Activated CD4-positive, alpha-beta T cell treated with anti-CD3 and anti-CD28 coated beads for 24 hours (primary cell): ENCODE measurements at places on chromosomes 5 and 9.

DNA sequence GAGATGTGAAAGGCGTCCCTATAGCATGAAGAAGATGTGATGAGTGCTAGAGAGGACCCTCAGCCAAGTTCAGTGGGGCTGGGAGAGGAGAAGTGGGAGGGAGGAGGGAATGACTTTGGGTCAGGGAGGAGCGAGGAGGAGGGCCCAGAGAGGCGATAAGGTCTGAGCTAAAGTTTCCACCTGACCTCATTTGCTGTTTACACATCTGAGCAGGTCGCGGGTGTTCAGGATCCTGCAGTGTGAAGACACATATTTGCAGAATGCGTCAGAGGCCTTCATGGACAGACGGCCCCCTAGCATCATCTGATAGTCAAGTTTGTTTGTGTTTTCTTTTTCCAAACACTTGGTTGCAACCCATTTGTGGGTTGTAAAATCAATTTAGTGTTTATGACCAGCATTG is 18.9 kb upstream of the IGFBPL1 start:
- DNase-seq = no peak

GRCh38 chr9:34610434-34611206 is 1.3 kb downstream of the RPP25L start:
- DNase-seq = no peak

- no peak for DNase-seq
Observed at GRCh38 chr9:133506653-133507038, 18.1 kb downstream of the MYMK start.

- no peak for DNase-seq
Observed at GRCh38 chr5:60961685-60962084, 16.7 kb downstream of the NDUFAF2 start.

DNA sequence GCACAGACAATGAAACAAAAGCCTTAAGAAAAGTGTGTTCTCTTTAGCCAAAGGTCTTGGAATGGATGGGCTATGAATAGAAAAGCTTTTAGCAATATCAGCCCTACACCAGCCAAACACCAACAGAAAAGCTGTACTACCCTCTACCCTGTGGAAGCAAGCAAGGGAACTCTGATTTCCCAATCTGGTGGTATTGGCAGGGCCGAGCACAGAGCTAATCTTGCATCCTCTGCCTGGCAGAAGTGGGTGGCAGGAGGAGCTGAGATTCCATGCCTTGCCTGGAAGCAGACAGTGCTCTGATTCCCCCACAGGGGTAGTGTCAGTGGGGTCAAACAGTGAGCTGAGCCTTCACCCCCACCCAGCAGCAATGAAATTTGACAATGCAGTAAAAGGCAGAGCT is 29.6 kb upstream of the ZNF782 start:
- DNase-seq = no peak

- DNase-seq = no peak
Observed at GRCh38 chr9:129987047-129987446, 55.9 kb downstream of the FNBP1 start.

DNA sequence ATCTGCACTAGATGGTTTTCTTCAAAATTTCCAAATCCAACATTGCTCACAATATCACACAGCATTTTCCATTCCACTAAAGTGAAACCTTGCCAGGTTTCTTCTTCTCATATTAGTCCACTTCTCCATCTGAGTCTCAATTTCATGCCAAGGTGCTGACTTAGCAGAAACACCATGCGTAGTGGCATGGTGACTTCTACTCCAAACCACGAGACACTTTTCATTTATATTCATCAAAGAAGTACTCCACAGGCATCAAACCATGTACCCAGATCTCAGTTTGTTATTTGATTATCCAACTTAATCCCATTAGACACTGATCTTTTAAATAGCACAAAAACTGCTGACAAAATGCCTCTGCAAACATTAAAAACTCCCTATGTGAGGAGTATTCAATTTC is 233.4 kb upstream of the ITGA1 start:
- no peak for DNase-seq

DNA sequence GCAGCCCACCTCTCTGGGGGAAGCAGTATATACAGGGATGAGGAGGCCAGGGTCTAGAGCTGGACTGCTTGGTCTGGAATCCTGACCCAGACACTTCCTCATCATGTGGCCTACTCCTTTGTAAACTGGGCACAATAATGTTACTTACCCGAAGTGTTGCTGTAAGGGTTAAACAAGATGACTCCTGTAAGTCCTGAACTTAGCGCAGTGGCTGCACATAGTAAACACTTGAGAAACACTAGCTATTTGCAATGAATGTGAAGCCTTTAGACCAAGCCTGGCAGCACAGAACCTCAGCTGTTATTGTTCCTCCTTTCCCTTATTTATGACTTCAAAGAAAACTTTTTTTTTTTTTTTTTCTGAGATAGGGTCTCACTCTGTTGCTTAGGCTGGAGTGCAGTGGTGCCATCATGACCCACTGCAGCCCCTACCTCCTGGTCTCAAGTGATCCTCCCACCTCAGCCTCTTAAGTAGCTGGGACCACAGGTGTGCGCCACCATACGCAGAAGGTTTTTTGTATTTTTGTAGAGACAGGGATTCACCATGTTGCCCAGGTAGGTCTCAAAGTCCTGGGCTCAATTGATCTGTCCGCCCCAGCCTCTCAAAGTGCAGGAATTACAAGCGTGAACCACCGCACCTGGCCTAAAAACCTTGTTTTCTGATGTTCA is 96.2 kb upstream of the IL6ST start:
- no peak for DNase-seq

DNA sequence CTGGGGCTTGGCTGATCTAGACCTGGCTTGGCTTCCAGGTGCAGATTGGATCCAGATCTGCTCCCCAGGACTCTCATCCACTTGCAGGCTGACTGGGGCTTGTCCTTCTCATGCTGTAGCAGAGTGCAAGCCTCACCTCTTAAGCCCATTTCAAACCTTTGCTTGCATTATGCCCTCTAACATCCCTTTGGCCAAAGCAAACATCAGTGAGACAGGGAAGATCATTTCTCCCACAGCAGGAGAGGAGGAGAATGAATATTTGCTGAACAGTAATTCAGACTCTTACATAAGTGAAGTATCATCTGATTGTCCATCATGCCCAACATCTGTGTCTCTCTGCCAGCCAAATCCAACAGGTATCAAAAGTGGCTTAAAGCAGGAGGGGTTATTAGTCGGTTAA is 194.9 kb downstream of the C9orf152 start:
- DNase-seq = no peak

DNA sequence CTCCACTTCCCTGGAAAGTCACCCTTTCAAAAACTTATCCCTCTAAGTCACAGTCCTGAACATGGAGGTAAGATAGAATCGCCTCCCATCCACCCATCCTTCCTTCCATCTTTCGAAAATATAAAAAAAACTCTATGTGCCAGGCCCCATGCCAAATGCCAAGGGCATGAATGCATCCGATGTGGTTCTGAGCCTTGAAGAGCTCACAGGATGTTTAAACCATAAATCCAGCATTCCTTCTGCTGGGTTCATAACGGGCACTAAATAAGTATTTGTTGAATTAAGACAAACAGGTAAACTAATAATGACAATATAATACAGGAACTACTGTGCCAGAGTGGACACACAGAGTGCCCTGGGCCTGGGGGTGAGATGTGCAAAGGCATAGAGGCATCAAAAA is 147.3 kb downstream of the TTLL11 start:
- no peak for DNase-seq

DNA sequence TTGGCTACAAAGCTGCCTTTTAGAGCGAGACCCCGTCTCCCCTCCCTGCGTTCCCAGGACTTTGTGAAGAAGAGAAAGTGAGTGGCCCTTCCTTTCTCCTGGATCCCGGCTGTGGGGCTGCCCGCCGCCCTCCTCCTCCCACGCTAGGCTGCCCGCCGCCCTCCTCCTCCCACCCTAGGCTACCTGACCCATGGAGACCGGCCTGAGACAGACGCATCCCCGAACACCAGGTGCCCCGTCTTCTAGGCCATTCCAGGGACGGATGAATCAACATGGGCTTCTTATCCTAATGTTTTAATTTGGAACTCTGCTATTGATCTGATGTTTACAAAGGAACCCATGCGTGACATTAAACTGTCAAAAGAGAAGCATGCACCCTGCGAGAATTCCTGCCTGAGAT is 117.3 kb upstream of the LPCAT1 start:
- DNase-seq = no peak

DNA sequence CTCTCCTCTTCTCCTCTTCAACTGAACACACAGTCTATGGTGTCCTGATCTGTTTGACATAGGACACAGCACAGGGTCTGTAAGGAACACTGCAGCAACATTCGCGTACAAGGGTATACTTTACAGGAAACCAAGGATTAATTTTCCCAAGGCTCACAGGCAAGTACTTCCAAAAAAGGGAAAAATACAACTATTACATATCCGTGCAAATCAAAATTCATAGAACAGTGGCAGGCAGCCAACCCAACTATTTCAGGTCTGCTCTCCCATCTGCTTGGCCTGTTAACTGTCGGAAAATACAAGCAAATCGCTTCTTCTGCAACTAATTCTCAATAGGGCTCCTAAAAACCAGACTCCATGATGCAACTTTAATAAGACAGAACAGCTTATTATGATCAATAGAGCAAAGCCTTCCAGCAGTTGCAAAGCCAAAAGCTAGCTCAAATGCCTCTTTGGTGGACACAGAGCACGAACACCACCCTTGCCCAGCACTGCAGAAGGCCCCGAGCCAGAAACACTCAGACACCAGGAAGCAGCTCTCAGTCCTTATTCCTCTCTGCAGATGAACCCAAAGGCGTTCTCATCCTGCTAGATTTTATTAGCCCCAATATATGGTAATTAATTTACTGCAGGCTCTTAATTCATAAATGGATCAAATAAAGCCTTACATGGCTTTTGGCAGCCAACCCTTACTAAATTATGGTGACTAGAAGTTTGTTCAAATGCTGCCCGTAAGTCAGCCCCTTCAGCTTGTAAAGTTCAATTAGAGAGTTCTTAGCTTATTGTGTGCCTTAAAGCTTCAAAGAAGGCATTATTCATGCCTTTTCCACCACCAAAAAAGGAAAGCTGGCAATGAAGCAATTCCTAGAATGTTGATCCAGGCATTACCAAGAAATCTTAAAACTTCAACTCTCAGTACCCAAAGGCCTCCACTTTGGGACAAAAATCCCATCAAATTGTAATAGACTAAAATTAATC is 68.8 kb downstream of the ZNF608 start:
- DNase-seq = no peak

- DNase-seq = no peak
Observed at GRCh38 chr5:16467363-16468219, 2.0 kb upstream of the ZNF622 start.

DNA sequence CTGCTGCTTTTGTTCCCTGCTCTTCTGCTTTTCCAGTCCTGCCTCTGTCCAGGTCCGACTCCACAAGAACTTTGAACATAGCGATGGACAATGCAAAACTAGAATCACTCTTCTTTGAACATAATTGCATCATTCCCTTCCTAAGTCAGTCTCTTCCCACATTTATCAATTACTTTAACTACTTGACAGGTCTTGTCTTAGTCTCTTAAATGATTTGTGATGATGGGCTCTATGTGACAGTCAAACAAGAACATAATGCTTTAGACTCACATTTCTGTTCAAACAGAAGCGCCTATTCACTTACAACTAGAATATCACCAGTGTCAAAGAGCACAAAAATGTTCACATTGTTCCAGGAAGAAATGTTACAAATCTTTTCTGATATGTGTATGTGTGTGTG is 278.1 kb downstream of the SH3GL2 start:
- DNase-seq = no peak
